Dermis blood vessel endothelial cell (primary cell): ENCODE measurements at places on chromosomes 3 and 15.

DNA sequence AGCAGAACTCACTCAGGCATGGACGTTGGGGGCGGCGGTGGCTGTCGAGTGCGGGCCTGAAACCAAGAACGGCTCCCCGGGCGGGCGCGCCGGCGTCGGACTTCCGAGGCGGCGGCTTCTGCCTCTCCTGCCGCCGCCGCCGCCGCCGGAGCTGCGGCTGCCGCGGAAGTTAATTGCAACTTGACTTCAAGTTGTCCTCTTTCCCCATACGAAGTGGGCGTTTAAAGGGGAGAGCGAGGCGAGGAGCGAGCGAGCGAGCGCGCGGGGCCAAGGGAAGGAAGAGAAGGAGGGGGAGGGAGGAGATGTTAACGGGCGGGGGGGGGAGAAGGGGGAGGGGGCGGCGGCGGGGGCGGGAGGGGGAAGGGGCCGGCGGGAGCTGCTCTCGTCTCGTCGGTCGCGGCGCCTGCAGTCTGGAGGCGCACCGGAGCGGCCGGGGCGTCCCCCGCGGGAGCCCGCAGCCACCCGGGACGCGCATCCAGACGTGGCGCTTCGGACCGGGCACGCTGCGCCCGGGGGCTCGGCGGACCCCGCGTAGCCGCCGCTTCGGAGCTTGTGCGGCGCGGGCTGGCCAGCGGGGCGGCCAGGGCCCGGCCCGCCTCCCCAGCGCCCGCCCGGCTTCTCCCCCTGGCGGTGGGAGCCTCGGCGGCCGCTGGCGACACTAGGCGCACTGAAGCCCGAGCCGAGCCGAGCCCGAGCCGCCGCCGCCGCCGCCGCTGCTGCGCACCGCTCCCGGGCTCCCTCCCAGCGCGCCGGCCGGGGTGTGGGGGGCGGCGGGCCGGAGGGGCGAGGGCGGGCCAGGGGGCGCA, 19.7 kb upstream of the SATB1 start:
- peak; percentile 70 for DNase-seq

- no peak for DNase-seq
Measured at GRCh38 chr15:56616551-56616950, 116.8 kb downstream of the ZNF280D start.

DNA sequence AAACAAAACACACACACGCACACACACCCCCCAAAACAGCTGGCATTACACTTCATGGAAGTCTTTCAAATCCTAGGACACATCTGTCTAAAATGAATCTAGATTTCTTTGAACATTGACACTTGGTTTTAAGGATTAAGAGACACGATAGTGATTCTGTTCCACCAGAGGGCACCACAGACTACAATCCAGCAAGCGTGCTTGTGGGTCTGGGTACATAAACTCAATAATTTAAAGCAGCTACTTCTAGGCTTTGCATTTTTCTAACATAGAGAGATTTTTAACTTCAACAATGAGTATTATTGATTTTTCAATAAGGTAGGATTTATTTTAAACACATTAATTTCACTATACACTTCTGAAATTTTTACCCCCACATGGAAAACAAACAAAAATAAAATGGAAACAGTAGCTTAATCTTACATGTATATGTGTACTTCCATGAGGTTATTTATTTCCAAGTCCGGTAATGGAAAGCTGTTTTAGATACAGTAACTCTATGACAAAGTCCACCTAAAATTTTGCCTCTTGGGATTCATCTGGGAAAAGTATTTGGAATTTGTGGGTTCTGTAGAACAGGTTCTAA, 564.0 kb upstream of the TGFBR2 start:
- peak; percentile 94 for DNase-seq

- DNase-seq: no peak
Measured at GRCh38 chr3:60323180-60323579, 928.1 kb downstream of the FHIT start.

- DNase-seq: peak; percentile 34
Measured at GRCh38 chr3:70264122-70264780, 48.2 kb downstream of the MDFIC2 start.

- DNase-seq: no peak
Measured at GRCh38 chr3:74465715-74466410, 148.6 kb downstream of the CNTN3 start.

- DNase-seq: no peak
Measured at GRCh38 chr15:81146466-81146865, 12.4 kb downstream of the CFAP161 start.

DNA sequence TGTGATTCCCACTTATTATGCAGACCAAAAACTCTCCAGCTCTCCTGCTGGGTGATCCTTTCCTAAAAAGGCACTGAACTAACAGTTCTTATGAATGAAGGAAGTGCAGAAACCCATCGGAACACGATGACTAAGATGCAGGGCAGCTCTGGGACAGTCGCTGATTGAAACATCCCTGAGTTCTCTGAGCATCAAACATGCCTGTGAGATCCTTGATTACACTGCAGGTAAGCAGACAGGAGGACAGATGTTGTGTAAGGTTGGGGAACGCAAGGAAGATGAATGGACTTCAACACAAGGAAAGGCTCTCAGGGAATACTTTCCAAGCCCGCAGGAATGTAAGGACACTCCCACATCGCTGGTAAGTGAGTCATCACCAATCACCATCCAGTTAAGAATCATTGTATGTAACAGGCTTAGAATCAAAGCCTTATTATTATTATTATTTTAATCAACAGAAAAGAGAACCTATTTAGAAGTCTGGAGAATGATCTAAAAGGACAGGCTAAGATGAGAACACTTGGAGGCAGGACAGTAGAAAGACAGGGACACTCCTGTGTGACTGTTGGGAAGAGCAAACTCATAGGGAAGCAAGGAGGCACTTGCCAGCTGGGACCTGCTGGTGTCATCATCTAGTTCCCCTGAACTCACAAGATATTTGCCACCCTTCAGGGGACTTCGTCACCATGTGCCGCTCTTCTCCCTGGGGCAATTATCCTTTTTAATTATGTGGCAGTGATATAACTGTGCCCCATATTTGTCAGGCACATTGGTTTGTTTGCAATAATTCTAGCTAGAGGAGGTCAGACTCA, 26.0 kb downstream of the TMEM158 start:
- DNase-seq: peak; percentile 69

GRCh38 chr3:169772305-169772896, 795 bp upstream of the MYNN start:
- DNase-seq: peak; percentile 84

GRCh38 chr3:62527474-62527873, 154.1 kb upstream of the FEZF2 start:
- no peak for DNase-seq

DNA sequence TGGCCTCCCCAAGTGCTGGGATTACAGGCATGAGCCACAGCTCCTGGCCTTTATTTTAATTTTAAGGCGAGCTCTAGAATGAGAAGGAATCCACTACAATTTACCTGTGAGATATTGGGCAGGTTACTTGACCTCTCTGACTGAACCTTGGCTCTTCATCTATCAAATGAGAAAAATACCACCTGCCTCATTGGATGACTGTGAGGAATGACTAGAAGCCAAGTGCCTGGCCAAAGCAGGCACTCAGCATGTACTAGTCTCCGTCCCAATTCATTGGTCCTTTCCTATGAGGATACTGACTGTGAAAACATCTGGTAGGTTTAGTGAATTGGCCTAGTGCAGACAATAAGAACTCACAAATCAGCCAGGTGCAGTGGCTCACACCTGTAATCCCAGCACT, 38.5 kb upstream of the OSBPL11 start:
- no peak for DNase-seq

- no peak for DNase-seq
Measured at GRCh38 chr3:9347081-9347480, 15.8 kb upstream of the THUMPD3 start.
